Activated CD4-positive, alpha-beta memory T cell treated with anti-CD3 and anti-CD28 coated beads for 36 hours (primary cell): ENCODE measurements at places on chromosomes 7 and 10. TPM values are rescaled to one million over a fixed set of nuclear protein-coding genes. Genes with fewer than 3 reads are reported as not detected.

DNA sequence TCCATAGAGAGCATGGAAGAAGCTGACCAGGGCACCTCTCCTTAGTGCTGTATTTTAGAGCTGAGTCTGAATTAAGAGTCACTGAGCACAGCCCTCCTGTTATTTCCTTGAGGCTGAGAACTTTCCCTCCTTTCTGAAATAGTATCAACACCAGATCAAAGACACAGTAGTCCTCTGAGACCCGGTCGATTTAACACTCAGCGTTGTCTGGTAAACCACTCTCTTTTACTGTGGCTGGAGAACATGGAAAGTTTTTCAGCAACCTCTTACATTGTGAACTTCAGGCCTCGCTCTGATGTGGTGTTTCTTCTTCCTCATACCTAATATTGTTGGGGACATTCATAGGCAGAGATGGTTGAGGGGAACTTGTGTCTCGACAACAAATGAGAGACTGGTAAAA lies 202.0 kb upstream of the MTPN start:
- no peaks in the 10 kb centered on the region for H3K27me3 ChIP-seq
- DNase-seq, result no peak

- peaks cover 22% of the 10 kb centered on the region for H3K27me3 ChIP-seq
- DNase-seq, result no peak
- no peaks in the 10 kb centered on the region for H3K4me1 ChIP-seq
- no peak overlapping the region for H3K4me3 ChIP-seq
These were observed 120.6 kb downstream of the DIP2C start for GRCh38 chr10:568848-569247.

DNA sequence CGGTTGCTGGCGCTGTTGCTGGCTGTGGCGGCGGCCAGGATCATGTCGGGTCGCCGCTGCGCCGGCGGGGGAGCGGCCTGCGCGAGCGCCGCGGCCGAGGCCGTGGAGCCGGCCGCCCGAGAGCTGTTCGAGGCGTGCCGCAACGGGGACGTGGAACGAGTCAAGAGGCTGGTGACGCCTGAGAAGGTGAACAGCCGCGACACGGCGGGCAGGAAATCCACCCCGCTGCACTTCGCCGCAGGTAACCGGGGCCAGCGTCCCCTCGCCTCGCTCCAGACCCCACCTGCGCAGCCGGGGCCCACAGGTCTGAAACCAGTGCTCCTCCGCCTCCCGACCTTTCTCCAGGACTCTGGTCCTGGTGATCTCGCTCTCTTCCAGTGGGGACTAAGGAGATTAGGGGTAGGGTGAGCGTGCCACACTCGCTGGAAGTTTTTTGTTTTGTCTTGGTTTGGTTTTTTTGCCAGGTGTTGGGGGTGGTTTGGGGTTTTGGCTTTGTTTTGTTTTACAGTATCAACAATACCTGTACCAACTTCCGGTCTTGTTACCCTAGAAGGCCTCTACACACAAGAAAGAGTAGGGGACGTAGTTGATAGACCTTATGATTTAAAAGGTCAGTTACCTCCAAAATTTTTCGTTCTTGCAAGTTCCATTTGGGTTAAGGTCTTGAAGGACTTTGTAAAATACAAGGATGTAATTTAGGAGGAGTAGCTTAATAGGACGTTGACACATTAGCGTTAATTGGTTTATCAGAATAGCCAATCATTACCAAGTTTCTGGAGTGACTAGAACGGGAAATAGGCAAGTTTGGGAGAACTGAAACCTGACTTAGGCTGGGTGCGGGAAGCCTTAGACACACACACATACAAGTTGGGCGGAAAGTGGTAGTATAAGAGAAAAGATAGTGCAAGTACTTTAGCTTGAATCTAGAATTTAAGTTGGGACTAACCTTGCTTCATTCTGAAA lies 704 bp downstream of the TNKS2 start:
- H3K27me3 ChIP-seq, result peaks cover 1% of the 10 kb centered on the region
- peaks cover 23% of the 10 kb centered on the region for H3K36me3 ChIP-seq
- H3K4me1 ChIP-seq, result peaks cover 62% of the 10 kb centered on the region
- peak overlapping the region; percentile 90 for H3K27ac ChIP-seq
- peak; percentile 58 for DNase-seq

DNA sequence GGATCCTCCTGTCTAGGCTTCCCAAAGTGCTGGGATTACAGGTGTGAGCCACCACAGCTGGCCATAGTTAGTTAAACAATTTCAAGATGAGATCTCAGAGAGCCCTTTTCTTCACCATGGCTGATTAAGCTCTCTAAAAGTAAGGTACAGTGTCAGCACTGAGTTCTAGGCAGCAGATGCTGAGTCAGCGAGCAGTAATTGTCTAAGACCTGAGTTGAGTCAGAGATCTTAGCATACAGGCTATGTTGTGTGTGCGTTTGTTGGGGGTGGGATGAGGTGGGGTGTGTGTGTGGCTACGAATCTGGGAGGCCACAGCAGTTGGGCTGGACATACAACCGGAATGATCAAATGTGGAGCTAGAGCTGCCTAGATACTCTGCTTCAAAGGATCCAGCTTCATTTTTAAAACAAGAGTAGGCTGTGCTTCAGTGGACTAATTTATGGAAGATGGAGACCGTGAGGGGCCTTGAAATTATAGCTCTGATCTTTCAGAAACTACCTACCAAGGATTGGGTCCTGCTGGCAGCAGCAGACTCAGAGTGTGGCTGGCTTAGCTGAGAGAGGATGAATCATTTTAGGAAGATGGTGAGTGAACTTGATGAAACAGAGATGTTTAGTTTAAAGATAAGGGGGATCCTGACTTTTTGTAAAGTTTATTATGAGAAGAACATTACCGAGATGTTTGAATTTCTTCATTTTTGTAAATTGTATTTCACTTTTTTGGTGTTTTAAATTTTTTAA lies 17.5 kb upstream of the MTPN start:
- peaks cover 25% of the 10 kb centered on the region for H3K4me1 ChIP-seq
- H3K27ac ChIP-seq, result peak overlapping the region; percentile 82
- peak; percentile 67 for DNase-seq

Gene ANK3
- total RNA-seq, result 21.2 TPM
